ENCODE measurements at places on chromosomes 5 and 9.

DNA sequence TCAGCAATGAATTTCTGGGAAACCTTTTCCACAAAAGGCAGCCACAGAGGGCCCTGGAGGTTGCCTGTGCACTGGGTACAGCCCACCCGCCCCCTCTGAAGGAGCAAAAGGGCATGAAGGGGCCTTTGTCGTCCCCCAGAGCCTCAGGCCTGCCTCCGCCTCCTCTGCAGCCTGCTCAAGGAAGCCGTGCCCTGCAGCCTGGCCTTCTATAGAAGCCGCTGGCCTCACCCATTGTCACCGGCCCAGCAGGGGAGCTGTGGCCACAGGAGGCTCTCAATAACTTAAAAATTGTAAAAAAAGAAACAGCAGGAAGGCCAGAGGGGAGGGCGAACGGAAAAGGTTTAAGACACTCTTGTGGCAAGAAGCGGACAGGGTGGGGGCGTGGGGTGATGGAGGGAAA, 213.3 kb downstream of the IRX2 start:
- DNase-seq = no peak

DNA sequence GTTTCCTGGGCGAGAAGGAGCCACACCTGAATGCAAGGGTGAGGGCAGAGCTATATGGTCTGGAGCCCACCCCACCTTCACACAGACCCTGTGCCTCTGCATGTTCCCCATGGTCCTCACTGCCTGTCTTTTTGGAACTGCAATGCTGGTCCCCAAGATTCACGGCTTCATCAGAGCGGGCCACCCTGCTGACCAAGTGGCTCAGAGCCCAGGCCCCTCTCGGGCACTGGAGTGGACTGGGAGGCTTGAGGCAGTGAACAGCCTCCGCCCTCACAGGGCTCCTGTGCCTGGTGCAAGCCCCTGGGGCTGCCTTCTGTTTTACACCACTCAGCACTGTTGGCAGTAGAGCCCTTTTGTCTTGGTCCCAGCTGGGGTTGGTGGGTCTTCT, 143.2 kb downstream of the CACNA1B start:
- no peak for DNase-seq

DNA sequence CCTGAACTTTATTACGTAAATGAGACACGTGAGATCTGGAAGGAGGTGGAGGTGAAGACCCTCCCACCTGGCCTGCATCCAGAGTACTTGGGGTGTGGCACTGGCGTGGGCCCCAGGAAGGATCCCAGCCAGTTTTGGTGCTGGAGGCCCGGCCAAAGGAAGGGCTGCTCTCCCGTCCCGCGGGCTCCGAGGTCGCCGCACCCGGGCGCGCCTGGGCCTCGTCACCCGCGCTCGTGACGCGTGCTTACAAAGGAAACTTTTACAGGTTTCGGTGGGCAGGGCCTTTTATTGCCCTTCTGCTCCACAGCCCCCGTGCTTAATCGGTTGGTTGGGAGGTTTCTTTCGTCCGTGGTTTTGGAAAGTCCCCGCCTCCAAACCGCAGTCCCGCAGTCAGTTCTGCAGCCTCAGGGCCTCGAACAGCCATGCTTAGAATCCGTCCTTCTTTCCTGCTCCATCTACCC, 29.2 kb downstream of the CDKN2A start:
- DNase-seq = no peak

GRCh38 chr5:139414581-139415130, 10.8 kb upstream of the SPATA24 start:
- DNase-seq = no peak

DNA sequence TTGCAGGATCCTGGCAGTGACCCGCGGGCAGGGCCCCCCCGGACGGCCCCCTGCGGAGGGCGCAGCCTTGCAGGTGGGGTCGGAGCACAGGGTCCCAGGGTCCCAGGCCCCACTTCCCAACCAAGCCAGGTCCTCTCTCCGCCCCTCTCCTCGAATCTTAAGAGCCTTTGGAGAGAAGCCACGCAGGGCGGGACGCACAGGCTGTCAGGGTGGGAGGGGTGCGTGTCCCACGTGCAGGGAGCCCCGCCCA, 18.4 kb upstream of the EGFL7 start:
- peak; percentile 54 for DNase-seq

DNA sequence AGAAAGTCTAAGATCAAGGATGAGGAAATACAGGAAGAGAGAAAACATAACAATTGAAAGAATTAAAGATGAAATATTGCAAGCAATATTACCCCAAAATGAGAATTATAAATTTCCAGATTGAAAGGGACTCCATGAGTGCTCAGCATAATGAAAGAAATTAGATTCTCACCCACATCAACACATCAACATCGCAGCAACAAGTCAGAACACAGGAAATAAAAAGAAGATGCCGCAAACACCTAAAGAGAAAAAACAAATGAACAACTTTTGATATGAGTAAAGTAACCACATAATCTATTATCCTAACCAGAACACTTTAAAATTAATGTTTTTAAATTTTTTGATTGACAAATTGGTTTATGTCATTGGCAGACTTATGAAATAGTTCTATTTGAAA, 318.3 kb upstream of the PTGER4 start:
- DNase-seq = no peak

- peak; percentile 88 for DNase-seq
Measured at GRCh38 chr9:73149371-73150067, 2.1 kb upstream of the ANXA1 start.

DNA sequence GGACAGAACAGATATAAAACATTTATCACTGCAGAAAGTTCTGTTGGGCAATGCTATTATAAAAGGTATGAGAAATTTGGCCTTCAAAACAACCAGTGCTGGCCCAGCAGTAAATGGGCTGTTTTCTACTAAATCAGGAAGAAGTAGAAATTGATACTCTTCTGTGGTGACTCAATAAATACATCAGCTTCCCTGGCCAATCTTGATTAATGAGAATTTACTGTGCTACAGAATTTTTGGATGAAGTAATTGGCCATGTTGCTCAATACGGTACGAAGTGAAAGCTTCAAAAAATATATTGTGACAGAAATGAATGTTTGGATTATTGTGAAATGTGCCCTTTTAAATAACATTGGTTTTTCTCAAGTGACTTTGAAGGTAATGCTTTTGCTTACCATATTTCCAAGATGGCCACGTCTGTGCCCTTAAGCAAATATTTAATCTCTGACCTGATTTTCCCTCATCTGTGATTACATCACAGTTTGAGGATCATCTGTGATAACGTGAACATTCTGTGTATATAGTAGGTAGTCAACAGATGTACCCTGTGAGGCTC, 4.2 kb downstream of the DNAJA1 start:
- DNase-seq = peak; percentile 35

DNA sequence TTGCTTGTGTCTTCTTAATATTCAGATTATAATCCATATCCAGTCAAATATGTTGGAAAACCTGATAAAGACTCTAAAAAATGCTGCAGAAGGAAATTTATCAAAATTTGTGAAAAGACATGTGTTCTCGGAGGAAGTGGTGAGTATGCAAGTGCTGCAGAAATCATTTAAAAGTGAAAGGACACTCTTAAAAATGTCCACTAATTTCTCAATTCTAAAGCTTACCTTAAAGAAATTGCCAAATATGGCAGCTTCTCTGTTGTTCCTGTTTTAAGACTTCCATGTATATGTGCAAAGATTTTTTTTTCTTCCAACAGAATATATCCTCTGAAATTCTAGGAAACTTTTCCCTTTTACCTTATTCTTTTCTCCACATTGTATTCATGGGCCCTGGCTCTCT, 32.4 kb downstream of the PTCD2 start:
- DNase-seq = no peak

DNA sequence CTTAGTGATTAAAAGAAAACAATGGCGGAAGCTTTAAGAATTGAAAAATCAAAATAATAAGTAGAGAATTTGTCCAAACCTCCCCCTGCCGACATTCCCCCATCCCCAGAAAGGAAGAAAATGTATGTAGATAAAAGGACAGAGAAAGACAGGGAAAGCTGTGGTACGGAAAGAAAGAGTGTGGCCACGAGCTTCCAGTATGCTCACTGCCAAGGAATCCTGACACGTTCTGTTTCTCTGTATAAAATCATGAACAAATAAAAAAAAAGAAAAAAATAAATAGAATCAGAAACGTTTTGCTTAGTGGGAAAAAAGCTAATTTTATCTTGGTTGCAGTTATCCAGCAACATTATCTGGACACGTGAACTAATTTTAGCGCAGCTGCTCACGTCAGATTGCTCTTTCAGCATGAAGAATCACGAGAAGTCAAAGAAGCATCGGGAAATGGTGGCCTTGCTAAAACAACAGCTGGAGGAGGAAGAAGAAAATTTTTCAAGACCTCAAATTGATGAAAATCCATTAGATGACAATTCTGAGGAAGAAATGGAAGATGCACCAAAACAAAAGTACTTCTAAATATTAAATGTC, 15.2 kb downstream of the DNAJC21 start:
- no peak for DNase-seq

- no peak for DNase-seq
Measured at GRCh38 chr9:14231196-14231990, 82.5 kb downstream of the NFIB start.

Data from fibroblast of upper back skin (primary cell).